ENCODE measurements at places on chromosomes 3 and 15.

DNA sequence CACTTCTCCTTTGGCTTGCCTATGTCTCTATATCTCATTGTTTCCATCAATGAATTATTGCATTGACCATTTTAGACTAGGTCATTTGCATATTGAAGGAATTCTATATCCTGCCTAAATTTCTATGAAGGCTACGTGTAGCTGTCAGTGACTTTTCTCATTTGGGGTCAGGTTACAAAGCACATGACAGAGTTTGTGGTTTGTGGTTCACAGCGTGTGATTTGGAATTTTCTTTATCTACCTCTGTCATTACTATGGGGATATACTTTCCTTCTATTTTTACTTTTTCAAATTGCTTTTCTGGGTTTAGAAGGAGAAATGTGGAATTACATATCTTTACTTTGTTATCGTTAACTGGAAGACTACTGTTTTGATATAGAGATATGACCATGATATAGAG, 317.3 kb upstream of the CFAP20DC start:
- no peak for DNase-seq

DNA sequence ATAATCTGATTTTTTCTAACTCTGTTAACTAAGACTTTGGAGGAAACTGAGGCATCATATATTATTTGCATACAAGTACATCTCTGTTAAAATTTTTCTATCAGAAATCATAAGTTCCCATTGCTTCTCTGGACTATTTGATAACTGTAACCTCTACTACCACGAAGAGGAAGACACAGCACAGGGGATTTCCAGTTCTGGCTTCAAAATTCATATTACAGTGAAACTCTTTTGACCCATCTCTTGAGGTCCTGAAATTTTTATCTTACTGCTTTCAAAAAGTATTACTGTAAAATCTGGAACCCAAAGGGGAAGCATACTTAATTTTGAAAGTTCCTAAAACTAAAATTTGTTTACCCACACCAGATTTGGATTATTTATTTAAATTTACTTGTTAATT, 4.2 kb downstream of the PLSCR1 start:
- DNase-seq = no peak

- DNase-seq = no peak
These were observed 25.0 kb downstream of the MYLK start for GRCh38 chr3:123859177-123859576.

DNA sequence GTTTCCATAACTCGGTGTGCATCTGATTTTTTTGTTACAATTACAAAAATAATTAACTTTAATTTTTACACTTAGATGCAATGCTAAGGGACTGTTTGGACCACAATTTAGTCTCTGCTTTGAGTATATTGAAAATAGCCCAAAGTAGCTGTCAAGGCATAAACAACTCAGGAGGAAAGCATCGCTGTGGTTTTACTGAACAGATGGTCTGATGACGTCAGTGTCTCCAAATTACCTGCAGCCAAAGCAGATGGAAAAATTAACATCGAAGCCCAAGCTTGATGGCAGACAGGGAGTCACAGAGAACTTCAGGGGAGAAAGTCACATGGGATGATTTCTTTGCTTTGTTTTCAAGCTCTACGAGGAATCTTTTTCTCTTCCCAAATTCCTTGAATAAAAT, 83.1 kb upstream of the PLCL2 start:
- no peak for DNase-seq

DNA sequence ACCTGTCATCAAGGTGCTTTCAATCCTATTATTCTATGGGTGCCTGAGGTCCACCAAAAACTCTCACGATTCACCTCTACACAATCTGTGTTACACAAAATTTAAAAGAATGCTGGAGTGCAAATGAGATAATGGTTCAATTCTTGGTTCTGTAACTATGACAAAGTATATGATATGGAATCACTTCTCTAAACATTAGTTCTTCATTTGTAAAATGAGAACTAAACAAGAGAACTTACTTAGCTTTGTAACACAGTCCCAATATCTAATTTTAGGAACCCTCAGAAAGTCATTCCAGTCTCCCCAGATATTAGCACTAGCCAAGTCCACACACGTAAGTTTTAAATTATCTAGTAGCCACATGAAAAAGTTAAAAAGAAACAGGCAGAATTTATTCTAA, 111.5 kb downstream of the TBL1XR1 start:
- DNase-seq = no peak

GRCh38 chr3:129690406-129690805, 83.9 kb upstream of the PLXND1 start:
- peak; percentile 76 for DNase-seq
